Fibroblast of skin of abdomen (primary cell): ENCODE measurements at places on chromosomes 3 and 15.

DNA sequence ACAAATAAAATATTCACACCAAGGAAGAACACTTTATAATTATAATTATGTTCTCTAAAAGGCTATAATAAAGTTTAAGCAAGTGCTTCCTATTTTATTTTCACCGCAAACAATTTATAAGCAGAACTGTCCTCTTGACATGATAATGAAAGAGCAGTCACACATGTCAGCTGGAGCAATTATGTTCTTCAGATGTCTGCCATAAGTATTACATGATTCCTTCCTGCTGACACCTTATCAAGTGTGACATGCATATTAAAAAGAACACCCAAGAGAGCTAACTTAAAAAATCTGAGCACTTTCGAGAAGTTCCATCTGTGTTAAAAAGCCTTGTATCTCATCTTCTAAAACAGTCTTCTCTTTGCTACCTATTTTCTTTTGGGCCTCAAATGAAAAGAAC, 249.5 kb downstream of the SQOR start:
- DNase-seq: no peak

DNA sequence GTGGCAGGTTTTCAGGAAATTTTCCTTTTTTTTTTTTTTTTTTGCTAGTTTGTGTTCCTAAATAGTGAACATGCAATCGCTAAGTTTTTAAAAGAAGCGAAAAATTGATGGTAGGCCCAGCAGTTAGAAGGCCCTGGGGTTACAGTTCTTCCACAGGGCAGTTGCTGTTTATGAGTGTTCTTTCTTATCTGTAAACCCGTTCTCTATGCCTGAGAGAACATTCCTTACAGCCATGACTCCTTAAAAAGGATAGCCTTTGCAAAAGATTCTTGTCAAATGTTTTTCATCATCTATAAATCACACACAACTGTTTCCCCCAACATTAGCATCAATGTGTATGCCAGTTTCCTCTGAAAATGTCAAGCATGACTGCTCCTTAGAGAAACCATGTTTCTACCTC, 23.8 kb upstream of the MYZAP start:
- DNase-seq: no peak

DNA sequence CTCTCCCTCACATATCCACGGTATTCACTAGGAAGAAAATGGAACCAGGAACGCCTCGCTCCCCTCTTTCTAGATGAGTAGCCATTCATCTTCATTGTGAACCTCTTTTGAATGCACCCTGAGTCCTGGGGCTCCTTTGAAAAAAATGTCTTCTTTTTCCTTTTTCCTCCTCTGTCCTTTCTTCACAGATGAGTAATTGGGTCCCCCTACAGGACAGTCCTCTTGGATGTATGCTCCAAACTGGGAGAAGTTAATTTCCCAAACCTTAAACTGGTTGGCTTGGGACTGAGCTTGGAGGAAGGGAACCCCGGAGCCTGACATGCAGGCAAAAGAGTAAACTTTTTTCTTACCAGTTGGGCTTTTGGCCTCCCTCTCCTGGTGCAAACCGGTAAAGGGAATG, 108.8 kb downstream of the DPH6 start:
- DNase-seq: peak; percentile 45

GRCh38 chr15:79675982-79676381, 220.8 kb downstream of the MTHFS start:
- DNase-seq: peak; percentile 12

DNA sequence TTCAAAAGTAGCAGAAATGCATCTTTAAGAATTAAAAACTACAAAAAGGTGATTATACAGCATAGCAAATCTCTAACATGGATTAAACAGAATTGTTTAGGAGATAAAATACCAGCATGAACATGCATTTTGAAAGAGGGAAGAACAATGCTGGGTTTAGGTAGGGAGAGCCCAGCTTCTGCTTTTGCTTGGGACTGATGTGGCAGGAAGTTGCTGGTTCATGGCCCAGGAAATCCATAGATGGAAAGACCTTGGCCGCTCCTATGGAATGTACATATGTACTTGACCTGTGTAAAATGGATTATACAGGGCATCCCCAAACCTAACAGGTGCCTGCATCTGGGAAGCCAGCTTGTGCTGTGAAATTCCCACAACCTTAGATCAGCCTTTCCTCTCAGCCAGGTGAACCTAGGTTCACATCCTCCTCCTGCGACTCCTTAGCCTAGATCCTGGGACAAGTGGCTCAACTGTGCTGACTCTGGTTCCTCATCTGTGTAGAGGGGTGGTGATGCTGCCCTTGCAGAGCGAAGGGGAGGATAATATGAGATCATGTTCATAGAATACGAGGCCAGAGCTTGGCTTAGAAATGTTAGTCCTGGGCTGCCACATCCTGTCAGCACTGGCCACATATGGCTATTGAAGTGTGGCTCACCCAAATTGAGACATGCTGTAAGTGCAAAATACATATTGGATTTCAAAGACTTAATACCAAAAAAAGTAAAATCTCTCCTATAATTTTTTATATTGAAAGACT, 47.0 kb upstream of the PLXNA1 start:
- DNase-seq: no peak

GRCh38 chr3:55647670-55648069, 160.6 kb upstream of the WNT5A start:
- no peak for DNase-seq

- peak; percentile 94 for DNase-seq
Measured at GRCh38 chr3:146160964-146161662, at the start of gene PLOD2. Gene PLOD2, minus strand, starts transcription at chr3:146161184. Its CDS starts 195 bp downstream, at chr3:146160989.

DNA sequence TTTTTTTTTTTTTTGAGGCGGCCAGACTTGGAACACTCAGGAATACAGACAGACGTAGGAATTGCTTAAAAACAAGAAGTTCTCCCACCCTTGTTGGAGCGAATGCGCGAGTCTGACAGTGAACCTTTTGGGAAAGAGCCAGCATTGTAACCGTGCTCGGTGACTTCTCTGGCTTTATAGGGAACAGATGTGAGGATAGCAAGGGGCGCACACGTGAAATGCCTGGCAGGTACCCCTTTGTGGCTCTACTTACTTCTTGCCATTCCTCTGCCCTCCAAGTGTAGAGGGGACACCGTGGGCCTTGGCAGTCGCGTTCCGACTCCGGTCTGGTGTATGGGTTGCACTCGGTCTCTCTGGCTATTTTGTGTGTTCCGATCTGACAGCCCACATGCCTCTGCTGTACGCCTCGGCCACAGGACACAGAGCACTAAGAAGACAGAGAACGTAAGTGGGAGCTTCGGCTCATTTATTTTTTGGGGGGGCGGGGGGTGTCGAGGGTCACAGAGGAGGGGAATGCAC, 126.4 kb downstream of the ADAMTS9 start:
- DNase-seq: peak; percentile 21

- peak; percentile 36 for DNase-seq
Measured at GRCh38 chr3:150035301-150035779, 64.6 kb upstream of the PFN2 start.

GRCh38 chr3:162538906-162539305, 1042.3 kb downstream of the OTOL1 start:
- DNase-seq: peak; percentile 14

GRCh38 chr3:184737063-184737462, 25.2 kb upstream of the MAGEF1 start:
- DNase-seq: no peak
